Esophagus muscularis mucosa (tissue), 4 donors: ENCODE measurements at places on chromosomes 12 and 14. TPM values are rescaled to one million over a fixed set of nuclear protein-coding genes. Genes with fewer than 3 reads are reported as not detected.

DNA sequence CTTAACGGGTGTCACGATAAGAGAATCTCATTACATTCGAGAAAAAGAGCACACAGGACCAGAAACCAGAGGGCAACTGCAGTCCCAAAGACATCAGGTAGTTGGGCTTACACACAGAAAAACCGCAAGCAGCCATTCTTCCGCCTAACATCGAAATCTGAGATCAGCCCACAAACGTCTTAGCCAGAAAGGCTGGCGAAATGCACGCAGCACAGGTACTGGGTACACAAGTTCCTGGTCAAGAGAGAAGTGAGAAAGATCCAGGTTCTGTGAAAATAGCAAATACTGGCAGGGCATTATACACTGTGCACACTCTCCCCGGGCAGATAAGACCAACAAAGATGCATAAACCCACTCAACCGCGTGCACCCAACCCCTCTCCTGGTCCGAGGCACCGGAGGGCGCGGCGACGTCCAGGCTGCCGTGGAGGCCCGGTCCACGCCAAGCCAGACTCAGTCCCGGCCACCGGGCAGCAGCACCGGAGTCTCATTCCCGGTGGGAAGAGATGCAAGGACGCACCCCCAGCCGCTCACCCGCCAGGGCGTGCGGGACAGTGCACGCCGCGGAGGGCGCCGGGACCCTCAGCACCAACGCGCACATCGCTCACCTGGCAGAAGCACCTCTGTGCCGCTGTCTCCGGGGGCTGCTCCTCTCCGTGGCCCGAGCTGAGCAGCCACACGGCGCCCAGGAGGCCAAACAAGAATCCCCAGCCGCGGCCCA lies 437 bp downstream of the ERO1A start:
- no peak for DNase-seq

DNA sequence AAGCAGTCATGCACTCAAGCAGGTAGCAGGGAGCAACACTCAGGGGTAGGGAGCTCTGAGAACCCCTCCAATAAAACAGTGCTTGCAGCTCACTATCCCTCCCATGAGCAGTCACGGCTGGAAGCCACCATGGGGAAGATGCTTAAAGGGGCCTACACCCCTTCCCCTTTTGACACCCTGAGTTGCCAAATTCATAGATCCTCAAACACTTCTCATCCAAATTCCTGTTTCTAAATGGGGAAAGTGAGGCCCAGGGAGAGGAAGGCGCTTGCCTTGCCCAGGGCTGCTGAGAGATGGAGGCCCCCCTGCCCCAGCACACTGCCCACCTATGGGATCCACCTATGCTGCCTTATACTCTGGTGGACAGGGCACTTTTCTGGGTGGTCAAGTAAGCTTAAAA lies 7.2 kb upstream of the ENDOU start:
- DNase-seq: no peak

DNA sequence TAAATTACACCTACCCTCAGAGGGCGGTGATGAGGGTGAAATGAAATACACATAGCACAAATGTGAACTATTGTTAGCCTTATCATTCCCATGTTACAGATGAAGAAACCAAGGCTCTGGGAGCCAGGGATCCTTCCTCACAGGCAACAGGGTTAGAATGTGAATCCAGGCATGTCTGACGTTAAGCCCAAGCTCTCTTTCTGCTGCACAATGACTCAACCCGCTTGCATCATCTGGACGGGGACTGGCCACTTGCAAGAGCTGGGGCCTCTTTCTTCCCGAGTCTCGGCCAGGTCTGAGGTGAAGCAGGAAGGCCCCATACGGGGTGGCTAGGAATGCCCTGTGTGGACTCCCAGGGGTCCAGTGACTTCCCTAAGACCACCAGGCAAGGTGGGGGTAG lies 105.2 kb downstream of the RBM19 start:
- no peak for DNase-seq

DNA sequence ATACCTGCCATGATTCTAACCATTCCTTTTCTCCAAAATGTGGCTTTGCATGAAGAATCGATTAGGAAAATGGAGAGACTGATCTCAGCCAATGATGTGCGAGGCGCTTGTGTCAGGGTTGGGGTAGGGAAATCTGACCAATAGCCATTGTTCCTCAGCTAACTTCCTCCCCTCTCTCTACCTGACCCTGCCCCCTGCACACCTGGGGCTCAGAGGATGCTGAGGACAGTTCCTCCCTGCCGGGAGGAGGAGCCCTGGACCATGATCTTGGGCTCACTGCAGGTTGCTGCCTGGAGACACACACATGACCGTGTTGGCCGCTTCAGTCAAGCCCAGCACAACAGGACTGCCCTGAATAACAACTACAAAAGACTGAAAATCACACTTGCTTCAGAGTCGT lies 119.8 kb upstream of the SFSWAP start:
- DNase-seq: no peak

Gene ANO4
- 0.17 TPM for total RNA-seq

Gene USP5
- total RNA-seq: 50.9 TPM
